Kidney (tissue), 22 donors: ENCODE measurements at places on chromosomes 1 and 21. TPM values are rescaled to one million over a fixed set of nuclear protein-coding genes. Genes with fewer than 3 reads are reported as not detected.
A peak's percentile ranks its signal among the peaks of the same experiment; 100 is the strongest.

- H3K4me1 ChIP-seq, result peaks cover 7% of the 10 kb centered on the region
- no peaks in the 10 kb centered on the region for H3K36me3 ChIP-seq
- H3K4me3 ChIP-seq, result no peak overlapping the region
- no peaks in the 10 kb centered on the region for H3K27me3 ChIP-seq
- peak overlapping the region; percentile 51 for H3K27ac ChIP-seq
Observed at GRCh38 chr1:40861224-40862003, 749 bp downstream of the CITED4 start.

- no peaks in the 10 kb centered on the region for H3K36me3 ChIP-seq
- H3K27me3 ChIP-seq, result no peaks in the 10 kb centered on the region
- H3K27ac ChIP-seq, result peak overlapping the region; percentile 67
- DNase-seq, result peak; percentile 50
- H3K4me3 ChIP-seq, result no peak overlapping the region
Observed at GRCh38 chr1:115426231-115426771, 88.3 kb upstream of the NGF start.

DNA sequence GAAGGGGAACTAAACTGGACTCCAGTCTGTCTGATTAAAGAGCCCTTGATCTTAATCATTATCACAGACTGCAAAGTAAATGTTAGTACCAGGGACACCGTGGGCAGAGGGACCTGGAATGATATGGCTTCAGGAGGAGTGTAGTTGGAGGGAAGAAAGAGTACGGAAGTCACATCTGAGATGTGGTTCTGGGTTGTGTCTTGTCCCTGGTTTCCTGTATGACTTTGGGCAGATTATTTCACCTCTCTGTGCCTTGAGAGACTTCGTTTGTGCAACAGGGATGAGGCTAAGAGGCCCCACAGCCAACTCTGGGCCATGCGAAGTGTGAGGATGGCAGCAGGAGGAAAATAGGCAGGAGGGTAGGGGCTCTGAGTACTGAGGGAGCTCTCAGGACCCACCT, 76.1 kb upstream of the SLC2A1 start:
- no peaks in the 10 kb centered on the region for H3K27me3 ChIP-seq
- no peak for DNase-seq
- H3K4me1 ChIP-seq, result peaks cover 5% of the 10 kb centered on the region
- H3K27ac ChIP-seq, result no peak overlapping the region
- no peak overlapping the region for H3K4me3 ChIP-seq

Gene ESRRG
- 25.3 TPM for total RNA-seq
